ENCODE measurements at places on chromosomes 6 and 20.

GRCh38 chr6:151029970-151030369 lies 164.5 kb downstream of the MTHFD1L start:
- DNase-seq = no peak

DNA sequence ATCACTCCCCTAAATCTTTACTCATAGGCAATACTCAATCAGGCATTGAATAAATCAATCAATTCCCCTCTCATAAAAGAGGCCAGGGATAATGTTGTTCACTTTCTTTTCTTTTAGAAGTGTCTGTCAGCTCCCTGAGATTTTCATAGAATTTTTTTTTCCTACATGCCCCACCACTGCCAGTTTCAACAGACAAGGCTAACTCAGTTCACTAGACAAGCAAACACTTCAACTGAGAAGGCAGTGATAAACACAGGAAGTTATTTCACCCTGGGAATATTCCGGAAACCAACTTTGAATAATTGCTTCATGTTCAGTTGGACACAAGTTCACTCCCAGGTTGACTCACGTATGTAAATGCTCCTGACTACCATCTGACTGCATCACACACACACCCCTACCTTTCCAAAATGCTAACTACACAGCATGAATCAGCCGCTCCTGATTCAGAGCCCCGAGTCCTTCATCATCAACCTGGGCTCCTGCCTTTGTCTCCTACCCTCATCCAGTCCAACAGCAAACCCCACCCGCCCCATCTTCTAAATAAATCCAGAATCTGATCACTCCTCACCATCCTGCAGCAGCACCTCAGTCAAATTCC lies 143.9 kb downstream of the BCAS1 start:
- no peak for DNase-seq

DNA sequence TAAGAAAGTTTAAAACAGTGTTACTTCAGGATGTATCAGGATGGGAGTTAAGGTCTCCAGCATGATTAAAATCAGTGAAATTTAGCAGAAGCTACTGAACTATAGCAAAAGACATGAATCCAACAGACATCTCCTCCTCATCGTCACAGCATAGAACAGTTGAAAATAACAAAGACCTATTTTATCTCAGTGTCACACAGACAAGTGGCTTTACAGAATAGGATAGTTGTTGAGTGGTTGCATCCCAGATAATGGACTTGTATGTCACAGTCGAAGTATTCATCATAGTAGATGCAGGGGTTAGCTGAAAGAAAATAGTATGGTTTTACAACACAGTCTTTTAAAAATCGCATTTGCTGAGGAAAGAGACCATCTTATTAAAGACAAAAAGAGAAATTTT lies 31.2 kb downstream of the CRISP1 start:
- DNase-seq = no peak

DNA sequence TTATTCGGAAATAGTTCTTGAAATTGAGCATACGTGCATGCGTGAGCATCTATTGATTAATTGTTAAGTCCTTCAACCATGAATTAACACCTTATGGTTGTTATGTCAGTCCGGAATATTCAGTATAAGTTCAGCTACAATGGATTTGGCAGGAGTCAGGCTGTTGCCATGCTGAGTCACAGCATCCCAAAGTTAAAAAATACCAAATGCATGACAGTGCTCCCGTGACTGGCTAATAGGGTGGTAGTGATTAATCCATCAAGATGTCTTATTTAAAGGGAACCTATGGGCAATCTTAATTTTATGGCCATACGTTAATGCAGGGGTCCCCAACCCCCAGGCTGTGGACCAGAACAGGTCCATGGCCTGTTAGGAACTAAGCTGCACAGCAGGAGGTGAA lies 10.5 kb downstream of the RAE1 start:
- no peak for DNase-seq

DNA sequence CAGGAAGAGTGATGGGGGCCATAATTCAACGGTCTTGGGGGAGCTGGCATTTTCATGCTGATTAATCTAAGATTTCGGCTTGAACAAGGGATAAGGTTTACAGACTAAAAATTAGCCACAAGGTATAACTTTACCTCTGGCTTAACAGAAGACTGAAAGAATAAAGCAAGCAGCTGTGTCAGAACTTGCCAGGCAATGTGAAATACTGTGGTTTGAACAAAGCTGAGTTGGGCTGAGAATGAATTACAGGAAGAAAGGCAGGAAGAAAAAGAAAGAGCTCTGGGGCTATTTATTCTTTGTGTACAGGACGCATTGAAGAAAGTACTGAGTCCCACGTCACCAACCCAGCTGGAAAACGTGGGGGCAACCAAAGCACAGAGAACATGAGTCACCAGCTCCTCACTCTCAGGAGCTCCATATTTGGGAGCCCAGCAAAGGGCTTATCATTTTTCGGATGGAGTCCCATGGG lies 121.5 kb upstream of the NEDD9 start:
- no peak for DNase-seq

DNA sequence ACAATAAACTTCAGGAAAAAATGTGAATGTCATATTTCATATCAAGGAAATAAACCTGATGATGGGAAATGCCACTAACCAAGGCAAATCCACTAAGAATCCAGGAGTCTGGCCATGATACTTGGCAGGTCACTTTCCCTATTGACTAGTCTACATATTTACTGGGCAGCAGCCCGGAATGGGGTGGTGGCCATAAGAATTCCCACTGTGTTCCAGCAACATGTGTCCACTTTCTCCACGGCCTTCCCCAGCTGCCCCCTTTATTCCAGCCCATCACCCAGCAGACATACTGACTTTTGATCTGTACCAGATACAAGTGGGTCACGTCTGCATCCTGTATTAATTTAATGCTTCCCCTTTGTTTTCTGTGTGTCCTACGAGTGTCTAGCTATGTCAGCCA lies 234.5 kb upstream of the PRDM1 start:
- no peak for DNase-seq

- DNase-seq = no peak
Measured at GRCh38 chr6:113428702-113429101, 428.4 kb upstream of the MARCKS start.

GRCh38 chr6:15653581-15653980 lies 9.2 kb downstream of the DTNBP1 start:
- DNase-seq = no peak

Data from esophagus squamous epithelium (tissue), 5 donors.